ENCODE measurements at places on chromosomes 4 and X.

DNA sequence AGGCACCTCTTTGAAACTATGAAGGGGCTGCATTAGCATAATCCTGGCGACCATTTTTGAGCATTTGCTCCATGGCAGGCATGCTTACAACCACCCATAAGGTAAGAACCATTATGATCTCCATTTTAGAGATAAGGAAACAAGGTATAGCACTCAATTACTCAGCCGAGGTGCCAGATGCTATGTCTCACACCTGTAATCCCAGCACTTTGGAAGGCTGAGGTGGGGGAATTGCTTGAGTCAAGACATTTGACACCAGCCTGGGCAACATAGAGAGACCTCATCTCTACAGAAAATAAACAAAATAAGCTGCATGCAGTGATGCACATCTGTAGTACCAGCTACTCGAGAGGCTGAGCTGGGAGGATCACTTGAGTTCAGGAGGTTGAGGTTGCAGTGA, 43.6 kb downstream of the TIGD4 start:
- no peaks in the 10 kb centered on the region for H3K4me1 ChIP-seq
- H3K36me3 ChIP-seq, result no peaks in the 10 kb centered on the region
- H3K27ac ChIP-seq, result no peak overlapping the region
- H3K4me3 ChIP-seq, result no peak overlapping the region

DNA sequence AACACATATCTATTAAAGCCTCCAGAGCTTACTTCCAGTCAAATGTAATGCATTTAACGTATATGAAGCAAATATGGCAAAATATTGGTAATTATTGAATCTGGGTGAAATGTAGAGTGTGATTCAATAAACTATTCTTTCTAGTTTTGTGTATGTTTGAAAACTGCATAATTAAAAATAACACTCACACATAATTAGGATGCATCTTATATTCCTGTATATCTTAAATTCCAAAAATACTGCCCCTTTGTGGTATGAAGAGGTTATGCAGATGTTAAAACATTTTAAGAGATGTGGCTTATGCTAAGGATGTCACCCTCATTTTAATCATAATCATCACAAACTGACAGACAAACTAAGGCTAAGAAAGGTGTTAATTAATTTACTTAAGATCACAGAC, 182.9 kb downstream of the COX18 start:
- H3K27ac ChIP-seq, result no peak overlapping the region
- H3K4me3 ChIP-seq, result no peak overlapping the region
- H3K27me3 ChIP-seq, result no peaks in the 10 kb centered on the region

DNA sequence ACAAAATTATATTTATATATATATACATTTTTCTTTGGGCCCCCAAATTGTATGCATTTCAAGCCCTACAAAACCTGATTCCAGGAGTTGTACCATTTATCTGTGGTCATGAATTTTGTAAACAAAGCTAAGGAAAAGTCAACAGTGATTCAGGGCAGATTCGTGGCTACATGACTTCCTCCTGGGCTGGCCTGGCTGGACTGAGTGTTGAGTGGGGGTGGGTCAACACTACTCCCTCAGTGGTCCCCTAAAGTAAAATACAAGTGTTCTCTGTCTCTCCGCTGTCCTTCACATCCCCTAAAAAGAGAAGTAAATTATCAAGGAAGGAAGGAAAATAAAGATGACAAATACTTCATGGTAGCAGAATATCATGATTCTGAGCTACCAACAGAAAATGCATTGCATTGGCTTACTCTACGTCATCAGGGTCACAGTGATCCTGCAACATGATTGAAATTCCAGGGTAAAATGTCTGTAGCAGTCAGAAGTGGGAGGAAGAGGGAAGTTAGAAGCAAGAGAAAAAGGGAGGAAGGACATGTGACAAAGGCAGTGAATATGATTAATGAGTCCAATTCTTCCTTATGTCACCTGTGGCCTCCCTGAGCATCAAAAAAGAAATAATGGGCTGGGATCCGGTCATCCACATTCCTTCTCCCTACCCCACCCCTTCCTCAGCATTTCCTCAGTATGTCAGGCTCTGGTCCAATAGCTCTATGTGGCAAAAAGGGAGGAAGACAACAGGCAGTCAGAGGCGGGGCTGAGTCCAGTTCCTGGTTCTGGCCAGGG, 42.4 kb upstream of the MYOZ2 start:
- H3K4me3 ChIP-seq, result no peak overlapping the region
- no peaks in the 10 kb centered on the region for H3K4me1 ChIP-seq
- H3K27ac ChIP-seq, result no peak overlapping the region
- no peaks in the 10 kb centered on the region for H3K27me3 ChIP-seq
- no peak for DNase-seq

DNA sequence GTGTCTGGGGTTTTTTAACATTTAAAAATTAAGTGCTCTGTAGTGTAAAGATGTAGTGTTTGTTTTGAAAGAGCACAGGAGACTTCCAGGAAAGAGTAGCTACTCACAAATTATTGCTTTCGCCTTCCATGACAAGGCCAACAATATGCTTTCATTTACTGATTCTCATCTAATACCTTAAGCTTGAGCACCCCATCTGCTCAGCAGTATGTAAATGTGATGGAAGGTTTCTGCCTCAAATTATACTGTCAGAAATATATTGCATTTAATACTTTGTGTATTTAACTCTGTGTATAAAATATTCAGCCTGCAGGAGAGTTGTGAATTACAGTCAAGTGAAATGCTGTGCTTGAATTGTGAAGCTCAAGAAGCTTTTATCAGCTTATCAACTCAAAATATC, 296.3 kb upstream of the ATOH1 start:
- no peak overlapping the region for H3K4me3 ChIP-seq
- H3K27ac ChIP-seq, result no peak overlapping the region
- H3K36me3 ChIP-seq, result no peaks in the 10 kb centered on the region
- no peak for DNase-seq
- H3K4me1 ChIP-seq, result no peaks in the 10 kb centered on the region
- H3K27me3 ChIP-seq, result no peaks in the 10 kb centered on the region

DNA sequence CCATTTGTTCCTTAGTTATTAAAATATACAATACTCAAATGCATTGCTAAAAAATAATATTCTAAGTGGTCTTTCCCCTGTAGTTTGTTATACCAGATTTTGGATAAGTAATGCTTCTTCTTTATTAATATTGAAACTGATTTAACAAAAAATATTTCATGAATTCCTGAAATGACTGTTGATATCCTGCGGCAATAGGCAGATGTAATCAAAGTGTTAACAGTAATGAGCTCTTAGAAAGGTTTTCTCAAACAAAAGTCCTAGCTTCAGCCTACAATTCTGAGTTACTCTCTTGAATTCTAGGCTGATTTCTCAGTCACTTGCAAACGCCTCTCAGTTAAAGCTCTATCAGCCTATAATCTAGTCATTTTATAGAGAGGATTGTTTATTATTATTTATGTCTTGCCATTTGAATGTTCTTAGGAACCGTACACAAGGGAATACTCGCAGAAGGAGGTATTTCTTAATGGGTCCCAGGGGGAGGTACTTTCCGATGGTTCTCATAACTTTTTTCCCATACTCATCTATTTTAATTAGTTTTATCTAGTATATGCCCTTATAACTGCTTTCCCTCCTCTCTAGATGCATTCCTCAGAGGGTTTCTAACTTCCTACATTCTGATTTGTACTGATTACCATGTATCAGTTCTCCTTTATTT, 96.8 kb downstream of the FNIP2 start:
- no peak overlapping the region for H3K27ac ChIP-seq
- peaks cover 27% of the 10 kb centered on the region for H3K36me3 ChIP-seq
- H3K27me3 ChIP-seq, result no peaks in the 10 kb centered on the region
- no peaks in the 10 kb centered on the region for H3K4me1 ChIP-seq
- DNase-seq, result no peak

DNA sequence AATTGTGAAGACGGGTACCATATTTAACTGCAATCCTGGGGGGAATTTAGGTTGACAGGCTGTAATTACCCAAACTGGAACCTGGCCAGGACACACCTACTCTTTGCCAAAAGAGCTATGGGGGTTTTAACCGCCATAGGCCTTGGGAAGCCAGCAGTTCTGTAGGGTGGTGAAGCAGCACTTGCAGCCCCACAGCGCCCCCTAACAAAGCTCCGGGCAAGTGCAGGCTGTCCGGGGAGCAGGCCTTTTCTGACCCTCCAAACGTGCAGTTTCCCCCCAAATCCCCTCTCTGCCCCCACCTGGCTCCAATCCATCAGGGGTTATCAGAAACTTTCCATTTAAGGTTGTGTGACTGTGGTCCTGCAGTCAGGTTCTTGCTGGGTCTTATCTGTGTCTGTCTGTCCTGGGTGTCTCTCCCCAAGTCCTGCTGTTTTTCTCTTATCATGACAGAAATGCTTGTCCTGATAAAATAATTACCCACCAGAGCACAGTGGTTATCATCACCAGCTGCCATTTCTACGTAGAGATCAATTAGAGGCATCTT, 350.9 kb downstream of the MID1IP1 start:
- DNase-seq, result no peak
- H3K36me3 ChIP-seq, result no peaks in the 10 kb centered on the region
- no peaks in the 10 kb centered on the region for H3K27me3 ChIP-seq
- no peak overlapping the region for H3K27ac ChIP-seq

DNA sequence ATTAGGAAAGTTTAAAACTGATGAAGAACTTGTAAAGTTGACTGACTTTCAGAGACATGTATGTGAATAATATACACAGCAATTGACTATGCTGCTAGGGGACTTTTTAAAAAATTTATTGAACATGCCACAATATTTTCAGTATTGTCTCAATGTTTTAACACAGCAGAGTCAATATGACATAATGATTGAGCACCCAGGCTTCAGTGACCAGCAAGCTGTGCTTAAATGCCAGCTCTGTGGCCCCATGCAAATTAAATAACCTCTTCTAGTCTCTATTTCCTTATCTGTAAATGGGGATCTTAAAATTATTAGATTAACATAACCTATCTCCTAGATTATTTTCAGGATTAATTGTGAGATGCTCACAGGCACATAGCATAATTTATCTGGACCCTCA, 56.8 kb upstream of the TXK start:
- H3K27me3 ChIP-seq, result no peaks in the 10 kb centered on the region
- H3K27ac ChIP-seq, result no peak overlapping the region

GRCh38 chr4:144905286-144905685, 192.7 kb downstream of the ANAPC10 start:
- no peak for DNase-seq
- no peaks in the 10 kb centered on the region for H3K27me3 ChIP-seq
- no peak overlapping the region for H3K4me3 ChIP-seq
- no peaks in the 10 kb centered on the region for H3K36me3 ChIP-seq
- H3K27ac ChIP-seq, result no peak overlapping the region

GRCh38 chr4:53059256-53059655, 197.1 kb downstream of the RASL11B start:
- H3K4me3 ChIP-seq, result no peak overlapping the region
- H3K36me3 ChIP-seq, result no peaks in the 10 kb centered on the region
- H3K27me3 ChIP-seq, result no peaks in the 10 kb centered on the region
- no peaks in the 10 kb centered on the region for H3K4me1 ChIP-seq
- DNase-seq, result no peak

DNA sequence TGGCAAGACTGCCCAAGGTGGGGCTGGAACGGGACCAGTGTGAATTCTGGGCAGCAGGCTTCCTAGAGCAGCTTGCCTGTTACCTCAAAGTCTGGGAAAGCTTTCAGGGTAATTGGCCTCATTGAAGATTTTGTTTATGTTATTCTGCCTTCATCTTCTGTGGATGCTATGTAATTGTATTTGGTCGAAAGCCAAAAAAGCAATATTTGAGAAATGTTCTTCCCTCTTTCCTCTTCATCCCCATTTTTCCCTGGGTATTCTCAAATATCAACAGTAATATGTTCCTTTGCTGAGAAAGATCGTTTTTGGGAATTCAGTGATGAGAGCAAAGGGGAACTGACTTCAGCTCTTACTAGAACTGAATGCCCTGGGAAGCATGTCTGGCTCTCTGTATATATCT, 12.9 kb downstream of the TMEM131L start:
- no peak for DNase-seq
- H3K27ac ChIP-seq, result no peak overlapping the region
- no peaks in the 10 kb centered on the region for H3K27me3 ChIP-seq

GRCh38 chr4:73487233-73487632, 5.7 kb downstream of the AFM start:
- no peak for DNase-seq
- no peaks in the 10 kb centered on the region for H3K4me1 ChIP-seq
- H3K4me3 ChIP-seq, result no peak overlapping the region
- H3K27ac ChIP-seq, result no peak overlapping the region

- peak overlapping the region; percentile 87 for H3K4me3 ChIP-seq
- H3K4me1 ChIP-seq, result peaks cover 24% of the 10 kb centered on the region
- no peaks in the 10 kb centered on the region for H3K27me3 ChIP-seq
- no peak for DNase-seq
- H3K36me3 ChIP-seq, result no peaks in the 10 kb centered on the region
- peak overlapping the region; percentile 100 for H3K27ac ChIP-seq
Observed at GRCh38 chr4:40202474-40202873, 5.6 kb downstream of the RHOH start.

GRCh38 chr4:13615161-13615560, 12.4 kb downstream of the BOD1L1 start:
- H3K27me3 ChIP-seq, result no peaks in the 10 kb centered on the region
- H3K27ac ChIP-seq, result no peak overlapping the region
- H3K4me3 ChIP-seq, result no peak overlapping the region
- DNase-seq, result no peak
- H3K4me1 ChIP-seq, result no peaks in the 10 kb centered on the region

- no peaks in the 10 kb centered on the region for H3K4me1 ChIP-seq
- no peak within 1 kb of the TSS for H3K27ac ChIP-seq
- no peaks in the 10 kb centered on the region for H3K27me3 ChIP-seq
- no peaks in the 10 kb centered on the region for H3K36me3 ChIP-seq
- no peak within 1 kb of the TSS for H3K4me3 ChIP-seq
- no peak for DNase-seq
Observed at GRCh38 chr4:89056953-89057398, at the start of gene FAM13A. Gene FAM13A, minus strand, starts transcription at chr4:89057185. Its CDS starts 221 bp downstream, at chr4:89056964.

DNA sequence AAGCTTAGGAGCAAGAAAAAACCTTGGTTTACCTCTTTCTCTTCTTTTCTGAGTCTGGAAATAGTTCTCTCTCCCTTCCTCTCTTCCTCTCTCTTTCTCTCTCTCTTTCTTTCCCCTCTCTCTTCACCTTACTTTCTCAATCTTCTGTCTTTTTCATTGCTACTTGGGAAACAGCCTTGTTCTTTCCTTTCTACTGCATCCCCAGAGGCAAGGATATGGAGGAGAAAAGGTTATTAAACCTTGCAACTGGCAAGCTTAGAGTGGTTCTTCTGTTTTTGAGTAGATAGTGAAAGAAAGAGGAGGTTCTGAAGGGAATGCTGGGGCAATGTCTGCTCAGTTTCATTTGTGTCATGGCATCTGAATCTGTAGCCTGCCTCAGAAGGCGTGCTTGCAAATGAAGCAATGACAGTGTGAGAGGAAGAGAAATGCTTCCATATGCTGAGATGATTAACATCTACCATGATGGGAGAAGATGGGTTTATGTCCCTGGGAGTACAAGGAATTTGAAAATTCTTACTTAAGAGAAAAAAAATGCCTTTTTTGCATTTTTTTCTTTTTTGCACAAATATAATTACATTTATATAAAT, 190.6 kb downstream of the CEP135 start:
- H3K27ac ChIP-seq, result no peak overlapping the region
- H3K27me3 ChIP-seq, result no peaks in the 10 kb centered on the region
- no peaks in the 10 kb centered on the region for H3K36me3 ChIP-seq
- H3K4me3 ChIP-seq, result no peak overlapping the region

- H3K36me3 ChIP-seq, result no peaks in the 10 kb centered on the region
- no peaks in the 10 kb centered on the region for H3K27me3 ChIP-seq
- DNase-seq, result no peak
- no peaks in the 10 kb centered on the region for H3K4me1 ChIP-seq
Observed at GRCh38 chr4:92249541-92249940, 54.2 kb upstream of the GRID2 start.
